ENCODE measurements at places on chromosomes 16 and 17. TPM values are rescaled to one million over a fixed set of nuclear protein-coding genes. Genes with fewer than 3 reads are reported as not detected.

DNA sequence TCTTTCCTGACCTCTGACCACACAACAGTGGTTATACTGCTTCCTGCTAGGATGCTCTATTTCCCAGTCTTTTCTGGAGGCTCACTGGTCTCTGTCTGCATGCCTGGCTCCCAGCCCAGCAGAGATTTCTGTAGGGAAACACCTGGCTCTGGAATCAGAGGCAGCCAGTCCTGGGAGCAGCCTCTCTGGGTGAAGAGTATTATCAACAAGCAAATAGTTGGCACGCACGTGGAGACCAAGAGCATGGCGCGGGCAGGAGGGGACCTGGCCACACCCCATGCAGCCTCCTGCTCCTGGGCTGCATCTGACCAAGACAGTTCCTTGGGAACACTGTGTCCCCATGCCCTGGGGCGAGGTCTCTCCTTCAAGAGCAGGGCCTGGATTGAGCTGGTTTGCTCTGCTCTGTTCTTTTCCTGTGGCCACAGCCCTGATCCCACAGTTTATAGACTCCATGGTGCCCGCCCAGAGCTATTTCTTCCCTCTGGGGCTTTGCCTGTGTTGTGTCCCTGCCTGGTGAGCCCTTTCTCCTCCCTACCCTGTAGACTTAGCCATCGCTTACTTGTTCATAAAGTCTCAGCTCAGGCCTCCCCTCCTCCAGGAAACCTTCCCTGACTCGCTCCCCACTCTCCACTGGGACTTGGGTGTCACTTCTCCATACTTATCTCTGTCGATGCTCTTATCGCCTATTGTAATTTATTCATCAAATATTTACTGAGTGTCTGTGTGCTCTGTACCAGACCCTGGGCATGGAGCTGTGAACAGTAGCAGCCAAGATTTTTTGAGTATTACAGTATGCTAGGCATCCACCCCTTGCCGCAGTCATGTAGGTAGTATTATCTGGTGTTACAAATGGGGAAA is 60.6 kb downstream of the SCNN1B start:
- peak; percentile 64 for ATAC-seq

DNA sequence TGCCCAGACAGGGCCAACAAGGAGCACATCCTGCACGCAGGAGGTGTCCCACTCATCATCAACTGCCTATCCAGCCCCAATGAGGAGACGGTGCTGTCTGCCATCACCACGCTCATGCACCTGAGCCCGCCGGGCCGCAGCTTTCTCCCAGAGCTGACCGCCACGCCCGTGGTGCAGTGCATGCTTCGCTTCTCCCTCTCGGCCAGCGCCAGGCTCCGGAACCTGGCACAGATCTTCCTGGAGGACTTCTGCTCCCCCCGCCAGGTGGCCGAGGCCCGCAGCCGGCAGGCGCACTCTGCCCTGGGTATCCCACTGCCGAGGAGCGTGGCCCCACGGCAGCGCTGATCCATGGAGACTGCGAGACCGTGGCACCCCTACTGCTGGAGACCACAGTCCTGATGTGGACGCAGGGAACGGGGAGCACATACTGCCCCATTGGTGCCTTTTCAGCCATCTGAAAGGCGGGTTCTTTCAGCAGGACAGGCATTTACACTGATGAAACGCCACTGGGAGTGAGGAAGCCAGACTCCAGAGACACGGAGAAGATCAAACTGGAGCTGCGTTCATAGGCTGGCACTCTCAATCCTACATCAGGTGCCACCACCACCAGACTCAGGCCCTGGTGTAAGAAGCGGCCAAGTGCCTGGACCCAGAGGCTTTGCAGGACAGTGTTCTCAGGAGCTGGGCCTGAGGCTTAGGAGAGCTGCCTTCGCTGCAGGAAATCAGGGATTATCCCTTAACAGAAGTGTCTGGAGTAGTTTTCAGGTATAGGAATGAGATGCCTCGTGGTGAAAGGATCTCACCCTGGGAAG is 2.6 kb downstream of the NT5C start:
- no peak for ATAC-seq

DNA sequence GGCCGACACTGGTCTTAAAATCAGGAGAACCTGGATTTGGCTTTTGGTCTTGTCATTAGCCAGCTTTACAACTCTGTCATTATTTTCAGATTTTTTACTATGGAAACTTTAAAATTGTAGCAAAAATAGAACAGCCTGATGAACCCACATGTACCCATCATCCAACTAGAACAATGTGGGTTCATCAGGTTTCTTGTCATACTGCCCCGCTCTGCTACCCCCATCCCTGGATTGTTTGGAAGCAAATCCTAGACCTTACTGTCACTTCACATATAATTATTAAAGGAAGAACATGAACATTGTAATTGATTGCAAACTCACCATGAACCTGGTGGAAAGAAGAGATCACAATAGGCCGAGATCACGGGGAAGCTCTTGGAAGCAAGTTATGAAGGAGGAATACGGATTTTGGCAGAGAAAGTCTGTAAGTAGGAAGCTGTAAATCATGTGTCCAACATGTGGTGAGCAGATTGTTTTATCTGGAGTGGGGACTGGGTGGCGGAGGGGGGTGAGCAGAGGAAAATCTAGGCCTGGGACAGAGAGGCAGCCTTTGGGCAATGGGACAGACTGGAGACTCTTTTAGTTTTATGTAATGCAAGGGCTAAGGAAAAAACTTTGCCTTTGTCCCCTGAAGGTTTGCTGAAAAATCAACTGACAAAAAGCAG is 67.0 kb downstream of the PITPNC1 start:
- ATAC-seq: peak; percentile 25

DNA sequence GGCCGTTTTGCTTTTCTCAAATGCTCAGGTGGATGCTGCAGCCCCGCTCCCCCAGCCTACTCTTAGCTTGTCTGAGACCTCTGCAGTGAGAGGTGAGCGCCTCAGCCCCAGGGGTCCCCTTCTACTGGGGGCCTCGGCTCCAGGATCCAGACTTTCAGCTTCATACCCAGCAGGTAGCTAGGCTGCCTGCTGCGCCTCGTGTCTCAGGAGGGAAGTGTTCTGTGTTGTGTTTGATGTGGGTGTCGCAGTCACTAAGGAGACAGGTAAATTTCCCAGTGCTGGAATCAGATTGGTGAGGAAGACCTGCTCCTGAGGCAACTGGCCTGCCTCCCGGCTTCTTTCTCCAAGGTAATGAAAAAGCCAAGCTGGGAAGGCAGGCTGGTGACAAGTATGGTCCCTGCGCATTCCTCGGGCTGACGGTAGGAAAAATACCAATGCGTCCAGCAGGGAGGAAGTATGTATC is 604.0 kb upstream of the SALL1 start:
- no peak for ATAC-seq

- no peak for ATAC-seq
Measured at GRCh38 chr16:87152221-87152755, 164.9 kb downstream of the C16orf95 start.

- ATAC-seq: no peak
Measured at GRCh38 chr16:75578212-75578611, 12.0 kb downstream of the GABARAPL2 start.

DNA sequence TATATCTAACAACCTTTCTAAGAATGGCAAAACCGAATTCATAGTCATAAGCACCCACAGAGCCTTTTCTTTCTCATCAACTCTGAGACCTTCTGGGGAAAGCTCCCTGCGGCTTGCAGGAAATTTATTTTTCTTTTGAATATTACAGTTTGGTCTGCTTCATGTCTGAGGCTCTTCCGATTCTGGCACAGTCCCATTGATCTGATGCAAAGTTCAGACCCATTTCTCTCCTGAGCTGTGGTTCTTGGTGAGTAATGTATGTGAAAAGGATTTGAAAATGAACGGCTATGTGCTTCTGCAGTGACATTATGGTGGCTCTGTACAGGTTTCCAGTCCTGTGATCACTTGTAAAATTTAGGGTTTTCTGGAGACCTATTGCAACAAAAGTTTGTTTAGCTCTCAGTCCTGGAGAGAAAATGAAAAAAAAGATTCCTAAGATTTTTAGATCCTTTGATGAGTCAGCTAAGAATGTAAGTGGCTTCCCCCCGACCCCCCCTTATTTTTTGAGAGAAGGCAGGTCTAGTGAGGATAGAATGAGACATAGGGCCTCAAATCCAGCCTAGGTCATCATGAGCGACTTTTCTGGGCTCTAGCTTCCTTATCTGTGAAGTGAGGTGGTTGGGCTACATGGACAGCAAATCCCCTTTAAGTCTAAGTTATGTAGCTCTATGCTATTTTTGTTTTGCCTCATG is 4.6 kb downstream of the GAN start:
- ATAC-seq: no peak

- ATAC-seq: peak; percentile 18
Measured at GRCh38 chr17:77266891-77267341, 126.1 kb downstream of the SEC14L1 start.

PNMT gene
- 0.75 TPM for total RNA-seq

- ATAC-seq: no peak
Measured at GRCh38 chr16:54744998-54745397, 185.7 kb upstream of the IRX5 start.

DNA sequence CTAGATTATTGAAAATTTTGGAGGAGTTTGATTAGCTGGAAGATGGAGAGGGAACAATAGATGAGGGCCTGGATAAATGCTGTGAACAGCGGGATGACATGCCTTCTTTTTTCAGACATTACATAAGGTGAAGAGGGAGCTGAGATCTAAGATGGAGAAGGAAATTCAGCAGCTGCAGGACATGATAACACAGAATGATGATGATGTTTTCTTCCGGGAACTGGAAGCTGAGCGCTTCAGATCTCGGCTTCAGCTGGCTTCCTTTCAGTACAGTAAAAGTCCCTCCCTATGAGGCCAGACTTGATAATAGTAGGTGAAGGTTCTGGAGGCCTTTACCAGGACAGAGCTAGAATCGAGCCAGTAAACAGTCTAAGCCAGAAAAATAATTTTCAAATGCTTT is 30.7 kb downstream of the CEP95 start:
- ATAC-seq: no peak

- ATAC-seq: no peak
Measured at GRCh38 chr16:17386229-17386628, 84.5 kb downstream of the XYLT1 start.

- no peak for ATAC-seq
Measured at GRCh38 chr16:73697336-73697735, 599.3 kb upstream of the PSMD7 start.

SEPTIN1 gene
- total RNA-seq: 7.1 TPM

GRCh38 chr17:49748791-49749190 is 15.1 kb downstream of the FAM117A start:
- no peak for ATAC-seq

DNA sequence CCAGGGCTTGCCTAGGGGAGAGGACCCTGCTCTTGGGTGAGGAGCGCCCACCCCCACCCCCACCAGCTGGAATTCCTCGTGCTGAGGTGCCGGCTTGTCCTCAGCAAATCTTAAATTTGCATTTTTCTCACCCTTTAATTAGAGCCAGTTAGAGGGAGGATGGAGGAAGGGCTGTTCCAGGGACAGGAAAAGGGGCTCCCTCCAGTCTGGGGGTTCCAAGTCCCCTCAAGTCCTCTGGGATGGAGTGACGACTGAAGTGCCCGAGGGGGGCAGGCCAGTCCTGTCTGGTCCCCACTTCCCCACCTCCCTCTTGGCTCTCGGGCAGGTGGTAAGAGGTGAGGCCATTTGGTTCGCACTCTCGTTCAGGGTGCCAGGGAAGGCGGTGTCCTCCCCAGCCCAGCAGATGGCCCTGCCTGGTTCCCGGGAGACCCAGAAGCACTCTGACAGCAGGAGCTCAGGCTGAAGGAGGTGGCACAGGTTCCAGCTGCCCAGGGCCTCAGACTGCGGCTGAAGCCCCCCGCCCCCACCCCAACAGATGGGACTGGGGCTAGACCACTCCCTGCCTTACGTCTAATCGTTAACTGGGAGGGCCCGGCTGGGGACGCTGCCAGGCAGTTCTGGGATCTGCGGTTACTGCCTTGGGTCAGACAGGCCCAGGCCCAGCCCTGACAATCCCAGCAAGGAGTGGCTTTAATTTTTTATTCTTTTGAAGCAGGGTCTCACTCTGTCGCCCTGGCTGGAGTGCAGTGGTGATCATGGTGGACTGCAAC is 2.2 kb downstream of the RAB26 start:
- ATAC-seq: peak; percentile 2

DNA sequence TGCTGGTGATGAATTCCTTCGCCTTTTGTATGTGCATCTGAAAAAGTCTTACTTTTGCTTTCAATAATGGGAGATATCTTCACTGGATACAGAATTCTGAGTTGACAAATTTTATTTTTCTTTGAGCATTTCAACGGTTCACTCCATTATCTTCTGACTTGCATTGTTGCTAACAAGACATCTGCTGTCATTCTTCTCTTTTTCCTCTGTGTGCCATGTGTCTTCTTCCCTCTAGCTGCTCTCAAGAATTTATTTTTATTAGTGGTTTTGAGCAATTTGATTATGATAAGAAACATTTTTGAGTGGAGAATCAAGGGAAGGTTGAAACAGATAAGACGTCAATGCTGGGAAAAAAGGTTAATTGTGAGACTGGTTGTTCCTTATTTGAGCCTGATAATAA is 471.8 kb downstream of the CDH13 start:
- ATAC-seq: no peak

- no peak for ATAC-seq
Measured at GRCh38 chr17:364766-365165, 12.2 kb upstream of the RPH3AL start.

FSCN2 gene
- total RNA-seq: 0.36 TPM

- ATAC-seq: peak; percentile 41
Measured at GRCh38 chr17:38349097-38349730, 2.4 kb upstream of the SOCS7 start.

FBXW10 gene
- 0.85 TPM for total RNA-seq

DNA sequence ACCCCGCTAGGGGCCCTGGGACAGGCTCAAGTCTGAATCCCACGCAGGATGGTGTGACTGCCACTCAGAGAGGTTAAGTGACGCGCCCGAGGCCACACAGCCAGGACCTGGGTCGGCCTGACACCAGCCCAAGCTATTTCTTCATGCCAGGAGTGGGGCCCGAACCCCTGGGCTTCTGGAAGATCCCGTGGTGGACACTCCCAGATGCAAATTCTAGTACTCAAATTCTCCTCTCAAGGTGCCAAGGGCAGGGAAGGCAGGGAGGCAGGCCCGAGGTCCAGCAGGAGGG is 5.2 kb downstream of the IL17C start:
- ATAC-seq: no peak

GRCh38 chr17:46873941-46874645 is 22.7 kb downstream of the WNT9B start:
- no peak for ATAC-seq

SRR gene
- total RNA-seq: 13.5 TPM

Measured in motor neuron (in vitro differentiated cells).